ENCODE measurements at places on chromosomes 12 and 14.

GRCh38 chr14:91119556-91120311, 5.9 kb downstream of the DGLUCY start:
- DNase-seq: peak; percentile 73

- DNase-seq: no peak
These were observed 60.9 kb upstream of the FSCB start for GRCh38 chr14:44567997-44568396.

GRCh38 chr12:50042693-50043092, 14.7 kb upstream of the ASIC1 start:
- DNase-seq: no peak

DNA sequence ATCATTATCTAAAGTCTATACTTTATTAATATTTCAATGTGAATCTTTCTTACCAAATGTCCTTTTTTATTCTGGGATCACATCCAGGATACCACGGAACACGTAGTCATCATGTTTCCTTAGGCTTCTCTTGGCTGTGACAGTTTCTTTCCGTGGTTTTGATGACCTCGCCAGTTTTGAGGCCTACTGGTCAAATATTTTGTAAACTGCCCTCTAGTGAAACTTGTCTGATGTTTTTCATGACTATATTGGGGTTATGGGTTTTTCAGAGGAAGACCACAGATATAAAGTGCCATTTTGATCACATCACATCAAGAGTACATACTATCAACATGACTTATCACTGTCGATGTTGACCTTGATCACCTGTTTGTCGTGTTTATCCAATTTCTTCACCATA, 14.1 kb upstream of the SERPINA6 start:
- DNase-seq: peak; percentile 82

- DNase-seq: no peak
These were observed 50.6 kb downstream of the SCAF11 start for GRCh38 chr12:45939759-45940158.

DNA sequence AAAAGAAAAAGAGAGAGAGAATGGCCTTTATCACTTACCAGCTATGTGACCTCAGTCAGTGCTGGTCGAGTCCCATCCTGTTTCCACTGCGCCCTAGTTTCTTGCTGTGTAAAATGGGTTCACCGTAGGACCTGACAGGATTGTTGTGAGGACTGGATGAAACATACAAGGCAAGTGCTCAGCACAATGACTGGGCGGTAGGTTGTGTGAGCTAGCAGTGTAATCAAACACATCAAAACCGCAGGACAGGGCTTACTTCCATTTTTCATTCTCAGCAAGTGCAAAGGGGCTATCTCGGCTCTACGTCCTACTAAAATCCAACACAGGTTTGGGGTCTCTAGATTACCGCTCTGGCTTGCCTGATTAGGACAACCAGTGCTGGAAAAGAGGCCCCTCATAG, 36.4 kb upstream of the ATXN2 start:
- DNase-seq: peak; percentile 12

DNA sequence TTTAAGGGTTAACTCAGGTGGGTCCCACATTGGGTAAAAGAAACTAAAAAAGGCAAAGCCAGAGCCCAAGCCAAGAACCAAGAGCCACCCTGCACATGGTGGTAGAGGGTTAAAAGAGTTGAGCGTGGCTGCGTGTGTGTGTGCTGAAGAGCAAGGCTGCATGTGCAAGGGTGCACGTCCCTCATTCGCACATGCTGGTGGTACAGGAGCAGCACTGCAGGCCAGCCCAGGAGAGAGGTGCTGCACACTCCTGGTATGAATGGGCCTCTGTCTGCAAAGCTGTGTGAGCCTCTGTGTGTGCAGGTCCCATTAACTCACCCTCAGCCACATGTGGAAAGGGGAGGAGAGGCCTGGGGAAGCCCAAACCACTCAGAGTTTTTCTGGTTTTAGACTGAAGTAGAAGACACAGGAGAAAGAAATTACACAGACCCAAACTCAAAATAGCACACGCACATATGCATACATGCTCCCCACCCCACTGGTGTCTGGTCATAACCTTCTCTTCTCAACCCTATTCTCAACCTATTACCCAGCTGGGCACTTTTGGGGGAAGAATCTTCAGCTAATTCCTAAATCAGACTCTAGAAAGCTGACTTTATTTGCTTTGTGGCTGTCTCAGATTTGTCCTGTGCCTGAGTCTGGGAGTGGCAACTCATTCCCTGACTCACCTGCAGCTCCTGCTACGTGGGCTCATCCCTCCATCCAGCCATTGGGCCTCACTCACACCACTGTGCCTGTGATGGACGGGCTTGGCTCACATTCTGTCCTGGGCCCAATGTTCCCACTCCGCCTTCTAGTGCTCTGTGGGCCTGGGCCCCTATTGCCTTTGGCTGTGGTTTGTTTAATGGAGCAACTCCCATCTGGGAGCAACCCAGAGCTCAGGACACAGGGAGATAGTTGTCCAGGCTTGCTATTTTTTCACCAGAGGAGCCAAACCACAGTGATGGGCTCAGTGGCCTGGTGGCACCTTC, 30.8 kb upstream of the COL2A1 start:
- DNase-seq: no peak

GRCh38 chr14:91376547-91377477, 40.8 kb downstream of the CCDC88C start:
- no peak for DNase-seq

GRCh38 chr12:49543914-49544815, 5.3 kb downstream of the KCNH3 start:
- DNase-seq: no peak

- DNase-seq: peak; percentile 45
These were observed 177.5 kb upstream of the TMTC1 start for GRCh38 chr12:29961231-29961630.

- no peak for DNase-seq
These were observed 5.8 kb upstream of the SLC48A1 start for GRCh38 chr12:47767216-47767724.

- DNase-seq: no peak
These were observed 42.8 kb upstream of the VASH1 start for GRCh38 chr14:76718306-76719040.

DNA sequence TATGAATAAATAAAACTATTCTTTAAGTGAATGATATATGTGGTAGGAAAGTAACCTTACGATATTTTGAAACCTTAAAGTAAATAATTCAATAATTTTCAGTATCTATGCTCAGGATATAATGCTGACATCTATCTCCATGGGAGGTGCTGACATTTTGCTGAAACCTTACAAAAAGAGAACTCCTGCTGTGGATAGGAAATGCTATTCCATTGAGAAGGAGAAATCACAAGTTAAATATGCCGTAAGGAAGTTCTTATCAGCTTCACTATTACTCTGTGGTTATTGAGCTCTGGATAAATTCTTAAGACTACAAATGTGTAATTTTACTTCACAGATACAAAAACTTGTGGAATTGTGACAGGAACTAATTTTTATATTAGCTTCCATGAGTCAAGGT, 722.1 kb downstream of the TMTC2 start:
- peak; percentile 67 for DNase-seq

DNA sequence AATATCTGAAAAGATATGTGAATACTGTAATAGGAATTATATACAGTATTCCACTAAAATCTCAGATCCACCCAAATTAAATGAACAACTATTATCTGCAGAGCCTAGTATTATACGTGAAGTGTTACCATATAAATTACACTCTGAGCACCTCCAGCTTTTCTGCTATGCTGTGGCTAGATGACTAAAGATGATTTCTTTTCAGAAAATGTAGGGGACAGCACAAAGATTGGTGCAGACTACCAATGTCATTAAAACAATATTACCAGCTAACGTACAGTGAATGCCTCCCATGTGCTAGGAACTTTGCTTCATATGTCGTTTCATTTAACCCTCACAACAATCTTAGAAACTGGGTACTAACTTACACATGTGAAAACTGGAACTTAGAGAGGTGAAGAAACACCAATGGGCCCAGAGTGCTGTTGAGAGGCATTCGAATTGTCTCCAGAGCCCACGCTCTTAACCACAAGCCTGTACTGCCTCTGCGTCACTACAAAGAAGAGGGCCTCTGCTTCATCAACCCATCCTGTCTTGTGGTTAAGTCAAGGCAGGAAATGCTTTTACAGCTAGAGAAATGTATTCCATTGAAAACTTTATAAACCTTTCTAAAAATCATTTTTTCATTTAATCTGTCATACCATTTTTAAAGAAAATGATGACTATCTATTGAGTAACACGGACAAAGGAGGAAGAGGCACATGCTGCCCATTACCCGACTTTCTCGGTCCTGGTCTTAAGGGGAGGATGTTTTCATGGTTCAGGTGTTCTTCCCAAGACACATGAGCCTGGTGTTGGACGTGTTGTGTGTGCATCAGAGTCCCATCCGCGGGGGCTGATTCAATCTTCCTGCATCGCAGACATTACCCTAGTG, 1.3 kb downstream of the GPR65 start:
- peak; percentile 39 for DNase-seq

DNA sequence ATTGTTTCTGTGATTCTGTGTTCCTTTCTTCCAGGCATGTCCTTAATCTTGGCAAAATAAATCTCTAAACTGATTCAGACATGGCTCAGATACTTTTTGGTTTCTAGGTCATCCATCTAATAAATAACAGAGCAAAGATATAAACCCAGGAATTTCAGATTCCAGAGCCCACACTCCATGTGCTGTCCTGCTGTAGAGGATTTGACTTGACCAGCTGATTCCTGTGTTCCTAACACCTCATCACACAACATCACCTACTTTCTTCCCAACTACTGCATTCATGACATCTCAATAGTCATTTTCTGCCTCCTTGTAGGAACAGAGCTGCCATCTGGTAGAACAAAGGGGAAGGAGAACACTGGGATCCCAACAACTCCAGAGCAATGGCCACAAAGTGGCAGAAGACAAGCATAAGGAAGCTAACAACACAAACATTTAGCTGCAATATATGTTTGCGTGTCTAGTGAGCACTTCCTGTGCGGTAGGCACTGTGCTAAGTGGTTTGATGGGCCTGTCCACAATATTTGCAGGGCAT, 91.9 kb upstream of the OVCH1 start:
- DNase-seq: no peak

DNA sequence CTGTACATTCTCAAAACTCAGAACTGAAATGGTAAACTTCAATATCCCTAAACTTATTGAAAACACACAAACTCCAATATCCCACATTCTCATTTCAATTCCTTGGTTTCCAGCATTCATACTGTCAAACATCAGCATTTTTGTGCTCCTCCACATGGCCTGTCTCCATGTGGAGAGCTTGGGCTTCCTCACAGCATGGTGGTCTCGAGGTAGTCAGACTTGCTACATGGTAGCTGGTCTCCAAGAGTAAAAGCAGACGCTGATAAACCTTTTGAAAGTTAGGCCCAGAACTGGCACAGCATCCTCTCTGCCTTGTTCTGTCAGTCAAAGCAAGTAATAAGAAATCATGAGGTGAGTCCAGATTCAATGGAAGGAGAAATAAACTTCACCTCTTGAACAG, 70.5 kb downstream of the VCPKMT start:
- no peak for DNase-seq

DNA sequence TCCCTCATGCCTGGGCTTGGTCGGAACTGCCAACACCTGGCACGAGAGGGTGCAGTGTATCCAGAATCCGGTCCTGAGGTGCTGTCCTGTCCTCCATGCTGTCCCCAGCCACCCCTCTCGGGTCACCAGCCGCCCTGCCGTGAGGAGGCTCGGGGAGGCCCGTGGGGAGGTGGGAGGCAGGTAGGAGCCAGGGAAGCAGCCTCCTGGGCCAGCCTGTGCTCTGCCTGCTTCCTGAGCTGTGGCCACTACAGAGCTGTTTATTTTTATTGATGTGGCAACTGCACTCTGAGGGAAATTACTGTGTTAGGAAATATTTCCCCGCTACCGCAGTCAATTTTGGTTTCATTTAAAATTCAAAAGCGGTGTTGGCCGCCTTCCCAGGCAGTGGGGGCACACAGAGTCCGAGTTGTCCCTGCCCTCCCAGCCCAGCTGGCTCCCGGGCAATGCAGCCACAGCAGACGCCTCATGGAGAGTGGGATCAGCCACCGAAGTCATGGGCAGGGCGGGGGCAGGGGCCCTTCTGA, 18.3 kb downstream of the NOC4L start:
- peak; percentile 78 for DNase-seq

GRCh38 chr14:29857551-29857950, 70.1 kb downstream of the PRKD1 start:
- DNase-seq: no peak

DNA sequence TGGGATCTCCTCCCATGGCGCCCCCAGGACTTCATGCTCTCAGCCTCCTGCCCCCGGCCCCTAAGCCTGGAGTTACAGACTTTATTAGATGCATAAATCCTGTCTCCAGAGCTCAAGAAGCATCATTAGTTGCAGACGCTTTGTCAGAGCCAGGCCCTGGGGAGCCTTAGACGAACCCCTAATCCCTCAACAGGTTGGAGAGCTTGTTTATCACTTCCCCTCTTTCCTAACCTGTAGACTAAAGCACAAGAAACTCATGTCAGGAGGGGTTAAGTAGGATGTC, 260 bp upstream of the NPFF start:
- DNase-seq: no peak
